ENCODE measurements at places on chromosomes 6 and 20.

DNA sequence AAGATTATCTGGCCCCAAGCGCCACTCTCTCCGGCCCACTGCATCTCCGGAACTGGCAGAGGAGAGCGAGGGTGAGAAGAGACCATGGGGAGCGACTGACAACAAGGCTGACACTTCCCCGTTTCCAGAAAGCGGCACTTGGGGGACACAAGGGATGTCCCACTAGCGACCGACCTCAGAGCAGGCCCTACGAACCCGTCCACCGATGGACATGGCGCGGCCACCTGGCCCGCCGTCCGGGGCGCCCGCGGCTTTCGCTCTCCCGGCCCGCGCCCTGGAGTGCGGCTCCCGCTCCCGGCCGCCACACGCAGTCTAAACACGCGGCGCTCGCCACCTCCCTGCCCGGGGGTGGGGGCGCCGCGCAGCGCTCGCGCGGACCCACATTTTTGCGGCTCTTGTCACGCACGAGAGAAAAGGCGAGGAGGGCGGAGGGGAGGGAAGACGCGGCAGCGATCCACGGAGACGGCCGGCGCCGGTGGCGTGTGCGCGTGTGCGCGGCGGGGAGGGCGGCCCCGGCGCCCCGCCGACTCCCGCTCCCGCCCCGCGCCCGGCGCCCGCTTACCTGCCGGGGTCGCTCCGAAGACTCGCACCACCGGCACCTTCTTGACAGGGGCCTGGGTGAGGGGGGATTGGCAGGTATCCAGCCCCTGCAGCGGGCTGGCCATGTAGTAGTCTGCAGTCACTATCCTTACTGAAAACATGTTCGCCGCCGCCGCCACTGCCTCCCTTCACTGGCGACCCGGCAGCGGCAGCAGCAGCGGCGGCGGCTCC, 645 bp downstream of the REV3L start:
- peak; percentile 60 for DNase-seq

- DNase-seq, result no peak
Measured at GRCh38 chr6:141867767-141868166, 265.0 kb upstream of the GJE1 start.

DNA sequence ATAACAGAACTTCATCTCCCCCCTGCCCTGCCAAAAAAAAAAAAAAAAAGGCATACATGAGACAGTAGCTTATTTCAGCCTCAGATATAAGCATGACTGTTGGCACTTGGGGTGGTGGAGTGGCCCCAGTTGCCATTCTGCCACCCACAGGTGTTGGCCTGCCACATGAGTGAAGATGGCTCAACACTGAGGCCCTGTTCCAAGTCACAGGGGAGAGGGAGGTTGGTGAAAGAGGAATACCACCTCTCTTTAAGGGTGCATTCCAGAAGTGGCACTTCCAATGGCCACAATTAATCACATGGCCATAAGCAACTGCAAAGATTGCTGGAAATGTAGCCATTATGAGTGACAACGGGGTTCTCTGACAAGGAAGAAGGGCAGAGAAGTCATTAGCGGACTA, 61.9 kb upstream of the JARID2 start:
- no peak for DNase-seq

DNA sequence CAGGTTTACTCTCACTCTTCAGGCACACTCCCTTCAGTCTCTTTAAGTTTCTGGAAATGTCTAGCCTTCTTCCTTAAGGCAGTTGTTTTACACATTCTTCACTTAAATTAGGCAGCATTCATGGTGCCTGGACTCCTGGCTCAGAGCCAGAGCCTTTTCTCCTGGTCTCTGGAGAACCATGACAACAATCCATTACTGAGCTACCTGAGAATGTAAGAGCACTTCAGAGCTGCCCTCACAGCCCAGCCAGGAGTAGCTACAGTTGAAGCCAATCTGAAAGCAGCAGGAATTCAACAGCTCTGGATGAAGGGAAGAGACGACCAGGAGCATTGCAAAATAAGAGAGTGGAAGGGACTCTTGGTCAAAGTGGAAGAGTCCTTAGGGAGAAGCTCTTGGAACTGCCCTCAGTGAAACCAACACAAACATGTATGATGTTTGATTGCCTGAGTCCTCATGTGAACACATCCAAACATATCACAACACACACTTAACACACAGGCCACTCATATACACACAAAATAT, 416.8 kb upstream of the SPTLC3 start:
- peak; percentile 82 for DNase-seq

DNA sequence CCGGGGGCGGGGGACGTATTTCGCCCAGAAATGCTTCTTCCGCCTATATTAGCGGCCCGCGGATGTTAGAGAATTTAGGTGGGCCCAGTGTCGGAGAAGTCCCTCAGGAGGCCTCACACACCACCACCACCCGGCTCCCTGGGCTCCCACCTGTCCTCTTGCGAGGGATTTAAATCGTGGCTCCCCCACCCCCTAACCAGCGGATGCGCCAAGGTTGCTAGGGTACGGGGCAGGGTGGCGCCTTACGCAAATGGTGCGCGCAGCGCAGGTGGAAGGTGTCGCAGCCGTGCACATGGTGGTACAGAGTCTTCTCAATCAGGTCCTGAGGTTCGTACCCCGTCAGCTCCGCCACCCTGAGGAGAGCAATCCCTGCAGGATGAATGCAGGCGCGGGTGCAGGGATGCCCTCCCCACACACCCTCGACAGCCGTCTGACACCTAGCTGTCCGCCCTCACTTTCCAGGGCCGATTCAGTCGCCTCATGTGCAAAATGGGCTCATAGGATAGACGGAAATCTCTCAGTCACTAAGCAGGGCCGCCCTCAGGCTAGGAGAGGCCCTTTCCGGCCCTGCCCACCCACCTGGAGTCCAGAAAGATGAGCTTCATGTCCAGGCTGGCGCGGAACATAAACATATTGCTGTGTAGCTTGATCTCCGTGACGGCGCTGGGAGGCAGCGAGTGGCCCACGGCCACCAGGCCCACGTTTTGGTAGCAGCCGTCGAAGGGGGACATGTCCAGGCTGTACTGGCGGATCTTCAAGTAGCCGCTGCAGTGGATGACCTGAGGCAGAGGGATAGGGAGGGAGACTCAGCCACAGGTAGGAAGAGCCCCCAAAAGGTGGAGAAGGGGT, 16.6 kb downstream of the SIM1 start:
- DNase-seq, result no peak

DNA sequence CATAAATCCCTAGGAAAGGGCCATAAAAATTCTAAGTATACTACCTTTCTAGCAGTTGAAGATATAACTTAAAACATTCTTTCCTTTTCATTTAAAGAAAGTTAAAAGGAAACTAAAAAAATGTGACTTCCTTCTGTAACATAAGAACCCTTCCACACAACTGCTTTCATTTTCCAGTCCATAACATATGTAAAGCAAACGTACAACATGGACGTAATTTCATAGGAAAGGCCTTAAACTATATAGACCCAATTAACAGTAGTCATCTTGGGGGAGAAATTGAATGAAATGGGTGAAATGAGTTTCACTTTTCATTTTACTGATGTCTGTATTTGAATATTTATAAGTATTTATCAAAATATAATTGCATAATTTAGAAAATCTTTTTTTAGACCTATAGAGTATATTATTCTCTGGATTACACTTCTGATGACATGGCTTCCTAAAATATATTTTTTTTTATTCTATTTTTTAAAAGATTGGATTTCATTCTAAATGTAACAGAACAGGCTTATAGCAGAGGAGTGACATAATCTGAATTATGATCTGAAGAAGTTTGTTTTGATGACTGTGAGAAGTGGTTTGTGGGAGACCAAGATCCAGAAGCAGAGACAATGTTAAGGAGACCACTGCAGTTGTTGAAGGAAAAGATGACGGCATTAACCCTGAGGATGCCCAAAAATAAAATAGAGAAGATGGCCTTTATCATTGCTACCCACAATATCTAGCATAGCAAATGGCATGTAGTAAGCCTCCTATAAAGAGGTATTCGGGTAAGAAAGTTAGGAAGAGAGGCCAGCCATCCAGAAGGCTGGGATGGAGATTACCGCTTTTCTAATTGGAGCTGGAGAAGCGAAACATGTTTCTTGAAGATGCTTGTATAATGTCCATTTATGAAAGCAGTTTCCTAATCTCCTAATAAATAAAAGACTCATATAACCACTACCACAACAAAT, 260.4 kb downstream of the PTPRK start:
- DNase-seq, result no peak

- no peak for DNase-seq
Measured at GRCh38 chr20:56157530-56158203, 90.9 kb upstream of the MC3R start.

GRCh38 chr20:58596750-58597248, 54.3 kb upstream of the STX16 start:
- no peak for DNase-seq

DNA sequence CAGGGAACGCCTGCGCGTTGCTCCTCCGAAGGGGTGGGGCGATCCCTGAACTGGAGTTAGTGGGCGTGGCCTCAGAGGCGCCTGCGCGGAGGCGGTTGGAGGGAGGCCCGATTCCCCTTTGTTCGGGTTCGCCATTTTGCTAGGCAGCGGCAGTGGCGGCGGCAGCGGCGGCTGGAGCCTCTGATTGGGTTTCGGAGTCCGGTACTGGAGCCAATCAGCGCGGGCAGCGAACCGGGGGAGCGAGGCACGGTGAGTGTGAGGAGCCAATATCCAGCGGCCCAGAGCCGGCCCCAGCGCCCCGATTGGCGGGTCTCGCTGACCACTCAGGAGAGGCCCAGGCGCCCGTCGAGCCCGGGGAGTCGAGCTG, at the start of gene NFYA:
NFYA (plus strand) TSS at position 139 of the 367 bp plus-strand sequence. CDS start 6,116 bp downstream, outside the sequence.
- DNase-seq, result peak; percentile 100

DNA sequence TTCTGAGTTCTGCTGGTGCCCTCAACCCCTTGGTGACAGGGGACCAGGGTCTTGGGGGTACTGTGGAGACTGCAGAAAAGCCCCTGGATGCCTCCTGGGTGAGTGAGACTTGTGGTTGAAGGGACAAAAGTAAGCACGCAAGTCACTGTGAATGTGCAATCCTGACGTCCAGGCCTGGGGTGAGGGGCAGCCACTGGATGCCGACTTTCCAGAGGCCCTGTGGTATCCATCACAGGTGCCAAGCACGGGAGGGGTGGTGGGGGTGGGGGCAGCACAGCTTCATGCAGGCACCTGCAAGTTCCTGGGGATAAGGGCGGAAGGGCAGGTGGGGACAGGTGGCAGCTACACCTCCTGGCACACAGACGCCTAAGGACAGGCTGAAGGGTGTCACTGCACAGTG, 20.1 kb upstream of the UBE2V1 start:
- no peak for DNase-seq

GRCh38 chr6:22073516-22074198, 223.2 kb downstream of the PRL start:
- no peak for DNase-seq

- DNase-seq, result no peak
Measured at GRCh38 chr6:12392490-12392889, 102.3 kb downstream of the EDN1 start.

DNA sequence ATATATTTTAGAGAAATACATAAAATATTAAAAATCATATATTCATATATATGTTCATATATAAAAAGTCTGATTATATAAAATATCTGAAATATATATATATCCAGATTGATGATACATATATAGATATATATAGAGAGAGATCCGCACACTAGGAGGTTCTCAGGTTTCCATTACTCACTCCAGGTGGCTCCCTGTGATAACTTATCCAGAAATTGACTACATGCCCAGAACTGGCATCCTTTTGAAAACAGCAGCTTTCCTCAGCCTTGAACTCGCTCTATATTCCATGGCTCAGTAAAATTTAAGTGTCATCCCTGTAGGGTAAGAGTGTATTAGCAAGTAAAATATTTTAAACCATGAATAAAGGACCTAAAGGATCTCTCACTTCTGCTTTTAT, 206.8 kb downstream of the TINAG start:
- peak; percentile 3 for DNase-seq

DNA sequence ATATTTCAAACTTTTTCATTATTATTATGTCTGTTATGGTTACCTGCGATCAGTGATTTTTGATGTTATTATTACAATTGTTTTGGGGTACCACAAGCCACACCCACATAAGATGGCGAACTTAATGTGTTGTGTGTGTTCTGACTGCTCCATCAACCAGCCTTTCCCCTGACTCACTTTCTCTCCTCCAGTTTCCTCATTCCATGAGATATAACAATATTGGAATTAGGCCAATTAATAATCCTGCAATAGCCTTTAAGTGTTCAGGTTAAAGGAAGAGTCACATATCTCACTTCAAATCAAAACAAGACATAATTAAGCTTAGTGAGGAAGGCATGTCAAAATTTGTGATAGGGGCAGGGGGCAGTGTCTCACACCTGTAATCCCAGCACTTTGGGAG, 16.3 kb upstream of the POPDC3 start:
- no peak for DNase-seq

DNA sequence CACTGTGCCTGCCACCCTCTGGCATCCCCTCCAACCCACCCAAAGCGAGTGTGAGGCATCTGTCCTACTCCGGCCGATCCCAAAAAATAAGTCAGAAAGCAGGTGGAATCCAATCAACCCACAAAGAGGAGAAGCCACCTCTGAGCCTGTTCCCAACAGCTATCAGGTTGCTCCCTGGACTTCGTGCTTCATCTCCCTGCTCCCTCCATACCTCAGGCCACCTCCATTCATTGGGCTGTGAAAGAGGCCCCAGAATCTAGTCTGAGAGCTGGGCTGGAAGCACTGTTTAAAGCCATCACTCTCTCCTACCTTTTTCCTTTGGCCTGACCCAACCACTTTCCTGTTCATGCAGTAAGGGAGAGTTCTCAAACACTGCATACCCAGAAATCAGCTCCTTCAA, 106.1 kb downstream of the ZMYND8 start:
- no peak for DNase-seq

DNA sequence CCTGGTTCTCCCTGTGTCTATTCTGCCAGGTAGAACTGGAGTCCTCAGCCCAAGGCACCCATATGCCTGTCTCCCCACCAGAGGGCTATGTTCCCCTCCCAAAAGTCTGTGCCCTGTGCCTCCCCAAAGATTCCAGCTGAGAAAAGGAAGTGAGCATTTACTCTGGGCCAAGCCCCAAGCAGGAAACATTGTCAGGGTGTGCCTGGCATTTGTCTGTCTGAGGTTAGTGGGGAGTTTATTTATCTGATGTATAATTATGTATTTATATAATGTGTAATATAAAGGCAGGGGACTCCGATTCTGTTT, 5.6 kb downstream of the GDF5 start:
- no peak for DNase-seq

DNA sequence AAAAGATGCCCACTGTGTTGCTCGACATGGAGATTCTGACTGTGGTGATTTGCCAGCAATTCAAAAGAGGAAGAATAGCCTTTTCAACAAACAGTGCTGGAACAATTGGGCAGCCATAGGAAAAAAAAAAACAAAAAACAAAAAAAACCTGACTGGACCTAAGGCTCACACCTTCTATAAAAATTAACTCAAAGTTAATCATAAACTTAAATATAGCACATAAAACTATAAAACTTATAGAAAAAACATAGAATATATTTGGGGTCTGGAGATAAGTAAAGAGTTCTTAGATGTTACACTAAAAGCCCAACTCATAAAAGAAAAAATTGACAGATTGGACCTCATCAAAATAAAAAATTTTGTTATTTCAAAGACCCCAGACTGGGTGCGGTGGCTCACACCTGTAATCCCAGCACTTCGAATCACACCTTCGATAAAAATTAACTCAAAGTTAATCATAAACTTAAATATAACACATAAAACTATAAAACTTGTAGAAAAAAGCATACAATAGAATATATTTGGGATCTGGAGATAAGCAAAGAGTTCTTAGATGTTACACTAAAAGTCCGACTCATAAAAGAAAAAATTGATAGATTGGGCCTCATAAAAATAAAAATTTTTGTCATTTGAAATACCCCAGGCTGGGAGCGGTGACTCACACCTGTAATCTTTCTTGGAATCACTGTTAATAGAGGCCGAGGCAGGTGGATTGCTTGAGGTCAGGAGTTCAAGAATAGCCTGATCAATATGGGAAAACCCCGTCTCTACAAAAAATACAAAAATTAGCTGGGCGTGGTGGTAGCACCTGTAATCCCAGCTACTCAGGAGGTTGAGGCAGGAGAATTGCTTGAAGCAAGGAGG, 115.6 kb upstream of the FAM83B start:
- DNase-seq, result no peak

All from SHP77 (cell line).